ENCODE measurements at places on chromosomes 3 and 15.

DNA sequence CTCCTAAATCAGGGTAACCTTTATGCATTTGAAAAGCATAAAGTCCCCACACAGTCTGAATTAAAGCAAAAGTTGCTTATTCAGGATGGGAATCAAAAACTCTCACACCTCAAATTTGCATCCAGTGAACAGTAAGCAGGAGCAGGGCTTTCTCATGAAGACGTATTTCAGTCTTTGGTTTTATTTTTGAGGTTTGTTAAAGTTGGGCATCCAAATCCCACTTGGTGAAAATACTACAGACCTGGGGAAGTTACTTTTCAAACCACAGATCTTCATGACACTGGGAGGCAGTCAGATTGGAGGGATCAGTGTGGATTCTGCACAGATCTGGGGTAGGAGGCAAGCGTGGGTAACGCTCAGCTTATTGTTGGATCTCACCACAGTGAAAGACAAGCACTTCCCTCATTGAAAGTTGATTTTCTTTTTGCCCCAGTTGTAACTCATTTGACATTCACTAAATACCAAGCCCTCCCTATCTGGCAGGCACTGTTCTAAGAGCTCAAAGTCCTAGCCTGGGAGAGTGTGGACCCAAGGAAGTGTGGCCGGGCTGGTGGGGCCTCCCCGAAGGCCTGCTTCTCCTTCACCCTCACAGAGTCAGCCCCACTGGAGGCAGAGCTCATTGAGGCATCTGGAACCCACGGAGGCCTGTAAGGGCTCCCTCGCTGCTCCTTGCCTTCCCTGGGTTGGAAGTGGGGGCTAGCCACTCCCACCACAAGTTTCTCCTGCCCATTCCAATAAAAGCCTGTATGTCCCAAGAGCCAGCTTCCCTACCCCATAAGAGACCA lies 783 bp upstream of the ISG20 start:
- DNase-seq, result no peak

GRCh38 chr15:30924353-30924752 lies 20.6 kb downstream of the FAN1 start:
- no peak for DNase-seq

DNA sequence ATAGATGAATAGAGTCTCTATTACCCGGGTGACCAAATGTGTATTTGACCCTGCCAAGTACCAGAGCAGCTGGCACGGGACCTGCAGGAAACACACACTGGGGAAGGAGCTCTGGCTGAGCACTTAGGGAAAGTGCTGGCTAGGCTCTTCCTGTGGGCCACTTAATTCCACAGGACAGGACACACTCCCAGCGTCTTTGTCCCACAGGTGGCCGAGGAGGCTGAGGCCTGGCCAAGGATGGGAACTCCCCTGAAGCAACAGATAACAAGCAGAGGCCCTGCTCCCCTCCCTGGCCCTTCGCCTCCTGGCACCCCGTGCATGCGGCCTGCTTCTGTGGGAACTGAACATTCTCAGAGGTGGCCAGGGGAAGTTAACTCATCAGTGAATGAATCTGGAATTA lies 180.8 kb downstream of the ATP10A start:
- DNase-seq, result no peak

DNA sequence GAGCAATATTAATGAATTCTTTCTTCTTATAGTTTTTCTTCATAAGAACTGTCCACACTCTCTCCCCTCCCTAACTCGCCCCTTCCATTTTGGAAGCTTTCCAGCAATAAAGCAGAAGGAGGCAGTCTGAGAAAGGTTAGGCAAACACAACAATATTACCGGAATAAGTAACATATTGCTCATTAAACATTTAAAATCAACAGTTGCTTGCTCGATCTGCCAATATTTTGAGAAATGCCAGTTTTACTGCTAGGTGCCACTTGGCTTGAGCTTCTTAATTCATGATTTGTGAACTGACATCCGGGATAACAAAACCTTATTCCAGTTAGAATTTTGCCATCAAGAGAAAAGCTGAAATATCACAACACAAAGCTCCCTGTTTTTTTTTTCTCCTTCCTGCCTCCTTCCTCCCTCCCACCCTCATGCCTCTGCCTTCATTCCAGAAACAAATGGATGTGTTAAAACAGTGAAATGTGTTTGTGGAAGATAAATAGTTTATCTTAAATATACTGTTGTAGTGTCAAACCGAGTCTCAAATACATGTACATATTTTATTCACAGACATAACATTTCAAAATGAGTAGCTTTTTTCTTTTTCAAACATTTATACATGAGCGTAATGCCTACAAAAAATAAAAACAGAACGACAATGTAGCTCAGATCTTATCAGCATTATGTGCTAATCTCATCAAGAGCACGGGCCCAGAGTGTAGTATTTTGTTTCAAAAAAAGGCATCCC lies 253.7 kb downstream of the GAP43 start:
- DNase-seq, result no peak

- DNase-seq, result no peak
Observed at GRCh38 chr15:60411774-60412425, 14.1 kb upstream of the ANXA2 start.

DNA sequence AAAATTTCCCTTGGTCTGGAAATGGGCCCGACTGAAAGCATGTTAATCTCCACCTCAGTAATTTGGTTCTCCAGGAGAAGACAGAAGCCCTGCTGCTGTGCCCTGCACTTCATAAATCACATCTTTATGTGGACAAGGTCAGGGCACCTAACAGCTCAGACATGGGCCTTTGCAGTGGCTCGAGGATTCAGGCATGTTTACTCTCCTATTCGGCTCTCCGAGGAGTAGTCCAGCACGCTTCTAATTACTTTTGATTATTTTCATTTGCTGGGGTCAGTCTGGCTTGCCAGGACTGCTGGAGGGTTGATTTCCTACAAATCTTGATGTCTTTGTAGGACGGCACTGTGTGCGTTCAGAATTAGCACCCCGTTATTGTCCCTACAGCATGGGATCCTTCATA lies 511.2 kb downstream of the MECOM start:
- DNase-seq, result no peak

DNA sequence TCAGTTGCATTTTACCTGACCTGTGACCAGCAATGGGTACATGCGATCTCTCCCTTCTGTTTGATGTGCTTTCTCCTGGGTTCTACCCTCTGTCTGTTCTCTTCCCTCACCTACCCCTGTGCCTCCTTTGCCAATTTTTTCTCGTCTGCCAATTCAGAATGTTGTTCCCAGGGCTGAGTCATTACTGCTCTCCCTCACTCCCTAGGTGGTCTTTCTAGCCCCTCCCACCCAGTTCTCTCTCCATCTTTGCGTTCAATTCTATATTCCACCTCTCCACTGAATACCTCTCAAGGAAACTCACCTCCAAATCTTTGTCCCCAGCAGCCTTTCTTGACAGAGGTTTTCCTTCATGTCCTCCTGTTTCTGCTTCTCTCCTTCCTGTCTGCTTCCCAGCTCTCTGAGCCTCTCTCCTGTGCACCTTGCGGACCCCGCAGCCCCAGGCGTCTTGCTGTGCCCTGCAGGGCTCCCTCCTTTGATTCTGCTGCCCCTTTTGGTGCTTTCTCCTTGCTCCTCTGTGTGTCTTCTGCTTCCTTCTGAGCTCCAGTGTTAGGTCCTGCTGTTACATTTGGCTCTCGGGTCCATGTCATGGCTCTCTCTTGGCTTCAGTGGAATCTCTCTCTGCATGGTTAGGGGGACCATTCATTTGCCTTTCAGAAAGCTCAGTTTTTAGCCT lies 398.2 kb upstream of the TPM1 start:
- no peak for DNase-seq

DNA sequence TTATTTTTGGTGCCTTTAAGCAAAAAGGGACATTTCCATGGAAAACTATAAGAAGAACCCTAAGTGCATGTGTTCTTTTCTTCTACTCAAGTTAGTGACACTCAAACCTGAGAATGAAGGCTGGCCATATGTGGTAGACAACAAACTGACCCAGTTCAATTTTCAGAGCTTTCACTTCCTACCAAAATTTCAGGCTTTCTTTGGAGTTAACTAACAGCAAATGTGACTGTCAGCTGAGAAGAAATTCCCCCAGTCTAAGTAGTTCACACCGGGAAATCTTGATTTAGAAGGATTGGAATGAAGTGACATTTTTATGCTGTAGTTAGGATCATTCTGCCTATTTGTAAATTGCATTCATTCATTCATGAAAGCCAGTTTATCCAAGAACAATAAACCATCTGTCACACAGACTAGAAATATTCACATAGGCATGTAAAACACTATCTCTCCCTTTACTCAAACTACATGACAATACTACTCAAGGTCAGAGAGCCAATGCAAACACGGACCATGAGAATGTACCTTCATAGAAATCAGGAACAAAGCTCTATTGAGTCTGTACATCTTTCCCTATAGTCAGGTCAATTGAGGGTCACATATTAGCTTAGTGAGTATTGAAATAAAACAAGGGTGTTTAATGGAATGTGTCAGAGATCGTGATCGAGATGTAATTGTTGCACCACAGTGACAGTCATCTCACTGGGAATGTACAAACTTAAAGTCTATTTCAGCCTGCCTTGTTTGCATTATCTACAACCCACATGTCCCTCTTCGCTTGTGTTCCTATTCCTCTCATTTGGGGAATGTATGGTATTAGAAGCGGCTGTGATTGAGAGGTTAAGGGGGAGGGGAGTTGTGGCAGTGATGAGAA lies 113.8 kb upstream of the TGFBR2 start:
- DNase-seq, result no peak

DNA sequence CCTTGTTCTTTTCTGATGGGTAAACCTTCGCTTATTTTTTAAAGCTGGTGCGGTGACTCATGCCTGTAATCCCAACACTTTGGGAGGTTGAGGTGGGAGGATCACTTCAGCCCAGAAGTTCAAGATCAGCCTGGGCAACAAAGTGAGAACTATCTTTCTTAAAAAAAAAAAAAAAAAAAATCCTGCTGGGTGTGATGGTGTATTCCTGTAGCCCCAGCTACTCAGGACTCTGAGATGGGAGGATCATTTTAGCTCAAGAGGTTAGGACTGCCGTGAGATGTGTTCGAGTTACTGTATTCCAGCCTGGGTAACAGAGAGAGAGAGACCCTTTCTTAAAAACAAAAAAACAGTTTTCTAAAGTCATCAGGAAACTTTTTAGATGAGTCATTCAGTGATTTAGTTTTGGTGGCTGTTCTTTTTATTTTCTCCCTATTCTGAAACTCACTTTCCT lies 37.7 kb downstream of the SLMAP start:
- no peak for DNase-seq

- DNase-seq, result no peak
Observed at GRCh38 chr3:192170031-192170430, 557.3 kb downstream of the FGF12 start.

- DNase-seq, result no peak
Observed at GRCh38 chr15:62488387-62488786, 323.3 kb upstream of the C2CD4B start.

GRCh38 chr3:68403741-68404140 lies 528.6 kb downstream of the TAFA4 start:
- DNase-seq, result no peak

DNA sequence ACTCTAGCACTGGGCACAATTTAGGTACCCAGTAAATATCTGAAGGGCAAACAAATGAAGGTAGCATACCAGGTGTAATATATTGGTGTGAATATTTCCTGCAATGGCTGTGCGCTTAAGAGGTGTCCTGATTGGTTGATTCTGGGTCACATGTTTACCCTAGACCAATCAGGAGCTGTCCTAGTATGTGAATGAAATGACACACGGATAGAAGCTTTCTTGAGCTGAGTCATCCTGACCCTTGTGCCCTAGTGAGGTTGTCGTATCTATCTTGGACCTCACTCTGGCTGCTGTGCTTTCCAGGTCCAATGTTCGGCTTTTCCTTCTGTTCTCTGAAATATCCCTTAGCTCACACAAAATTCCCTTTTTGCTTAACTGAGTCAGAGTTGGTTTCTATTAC lies 58.1 kb upstream of the FOXP1 start:
- peak; percentile 8 for DNase-seq

GRCh38 chr3:62898530-62899496 lies 23.6 kb upstream of the CADPS start:
- peak; percentile 12 for DNase-seq
